ENCODE measurements at places on chromosomes 3 and 15.

- DNase-seq = no peak
Measured at GRCh38 chr15:87973501-87974215, 282.9 kb downstream of the NTRK3 start.

DNA sequence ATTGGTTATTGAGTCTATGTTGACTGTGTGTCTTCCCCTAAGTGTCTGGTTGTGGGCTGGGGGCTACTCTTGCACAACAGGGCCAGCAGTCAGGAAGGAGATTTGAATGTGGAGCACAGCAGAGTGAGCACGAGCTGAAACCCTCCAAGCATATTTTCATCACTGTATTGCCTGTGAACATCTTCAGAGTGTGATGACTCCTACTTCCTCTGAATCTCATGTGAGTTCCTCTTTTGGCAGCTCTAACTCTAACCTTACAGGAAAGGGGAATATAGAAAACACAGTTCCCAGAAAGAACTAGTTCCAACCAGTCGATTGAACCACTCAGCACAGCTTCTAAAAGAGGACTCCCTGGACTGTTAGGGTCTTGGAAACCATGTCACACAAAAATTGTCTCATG lies 211.6 kb downstream of the RAP2B start:
- no peak for DNase-seq

GRCh38 chr3:55647063-55647462 lies 160.0 kb upstream of the WNT5A start:
- no peak for DNase-seq

DNA sequence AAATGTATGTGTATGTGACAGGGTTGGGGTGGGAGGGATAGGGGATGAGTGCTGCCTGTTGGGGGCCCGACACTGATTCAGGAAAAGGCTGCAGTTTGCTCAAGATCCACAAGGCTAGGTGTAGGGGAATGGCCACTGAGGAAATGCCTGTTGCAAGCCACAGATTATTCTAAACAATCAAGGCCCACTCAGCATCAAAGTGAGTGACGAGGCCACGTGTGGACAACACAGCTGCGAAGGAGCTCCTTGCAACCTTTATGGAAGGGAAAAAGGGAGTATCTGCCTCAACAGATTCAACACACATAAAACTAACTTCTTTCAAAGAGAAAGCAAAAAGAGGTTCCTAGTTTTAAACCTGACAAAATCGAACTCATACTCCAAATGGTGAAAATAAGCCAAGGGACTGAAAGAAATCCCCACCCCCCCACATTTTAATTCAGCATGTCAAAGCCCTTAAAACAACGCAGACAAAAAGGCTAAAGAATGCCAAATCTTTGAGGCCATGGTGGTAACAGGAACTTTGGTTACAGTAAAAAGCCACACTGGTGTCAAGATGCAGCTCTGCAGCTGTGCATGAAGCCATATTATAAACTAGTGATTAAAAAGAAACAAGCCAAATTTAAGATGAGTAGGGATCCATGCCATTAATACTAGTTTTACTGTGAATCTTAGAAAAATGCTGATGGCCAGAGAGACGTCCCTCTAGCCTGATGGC lies 3.6 kb downstream of the POLG start:
- DNase-seq = no peak

DNA sequence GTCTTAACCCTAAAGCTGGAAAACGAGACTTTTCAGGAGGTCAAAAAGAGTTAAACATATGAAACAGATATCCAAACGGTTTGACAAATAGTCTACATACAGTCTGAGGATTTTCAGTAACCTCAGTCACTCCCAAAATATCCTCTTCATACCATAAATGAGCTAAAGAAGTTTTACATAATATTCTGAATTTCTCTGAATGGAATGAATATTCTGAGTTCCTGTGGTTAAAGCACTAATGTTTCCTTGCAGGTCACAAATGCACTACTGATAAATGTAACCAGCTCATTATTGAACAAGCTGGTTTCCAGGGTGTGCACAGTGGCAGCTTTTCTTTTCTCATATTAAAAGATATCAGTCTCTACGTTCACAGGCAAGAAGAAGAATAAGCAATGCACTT lies 137.4 kb upstream of the POU1F1 start:
- no peak for DNase-seq

DNA sequence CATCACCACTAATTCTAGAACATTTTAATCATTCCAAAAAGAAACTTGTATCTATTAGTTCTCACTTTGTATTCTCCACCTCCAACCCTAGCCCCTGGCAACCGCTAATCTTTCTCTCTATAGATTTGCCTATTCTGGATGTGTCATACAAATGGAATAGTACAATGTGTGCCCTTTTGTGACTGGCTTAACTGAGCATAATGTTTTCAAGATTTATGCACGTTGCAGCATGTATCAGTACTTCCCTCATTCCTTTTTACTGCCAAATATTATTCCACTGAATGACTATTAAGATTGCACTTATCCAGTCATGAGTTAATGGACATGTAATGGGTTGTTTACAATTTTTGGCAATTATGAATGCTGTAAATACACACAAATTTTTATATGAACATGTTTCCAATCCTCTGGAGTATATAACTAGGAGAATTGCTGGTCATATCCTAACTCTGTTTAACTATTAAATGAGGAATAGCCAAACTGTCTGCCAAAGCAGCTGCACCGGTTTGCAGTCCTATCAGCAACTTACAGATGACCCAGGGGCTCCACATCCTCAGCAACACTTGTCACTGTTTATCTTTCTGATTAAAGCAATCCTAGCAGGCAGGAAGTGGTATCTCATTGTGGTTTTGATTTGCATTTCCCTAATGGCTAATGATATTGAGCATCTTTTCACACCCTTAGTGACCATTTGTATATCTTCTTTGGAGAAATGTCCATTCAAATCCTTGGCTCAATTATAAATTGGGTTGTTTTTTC lies 42.9 kb downstream of the DCUN1D1 start:
- no peak for DNase-seq
